ENCODE measurements at places on chromosomes 16 and 17.

DNA sequence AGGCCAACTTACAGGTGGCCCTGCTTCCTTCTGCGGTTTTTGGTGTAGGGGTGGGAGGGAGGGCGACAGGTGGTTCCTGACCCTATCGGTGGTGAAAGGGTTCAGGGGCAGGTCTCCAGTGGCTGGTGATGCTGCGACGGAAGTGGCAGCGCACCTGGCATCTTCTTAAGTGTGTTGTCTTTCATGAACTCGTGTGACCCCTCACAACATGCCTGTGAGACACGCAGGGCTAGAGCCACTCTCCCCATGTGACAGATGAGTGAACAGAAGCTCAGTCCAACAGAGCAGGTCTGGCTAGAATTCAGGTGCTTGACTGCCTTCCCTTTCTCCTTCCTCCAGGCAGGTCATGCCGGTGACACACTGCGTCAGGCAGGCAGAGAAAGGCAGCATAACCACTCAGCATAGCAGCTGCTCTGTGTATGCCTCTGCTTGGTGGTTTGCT, 8.0 kb downstream of the TNFAIP1 start:
- DNase-seq, result no peak

- DNase-seq, result no peak
Observed at GRCh38 chr16:31537362-31538242, 9.9 kb downstream of the AHSP start.

DNA sequence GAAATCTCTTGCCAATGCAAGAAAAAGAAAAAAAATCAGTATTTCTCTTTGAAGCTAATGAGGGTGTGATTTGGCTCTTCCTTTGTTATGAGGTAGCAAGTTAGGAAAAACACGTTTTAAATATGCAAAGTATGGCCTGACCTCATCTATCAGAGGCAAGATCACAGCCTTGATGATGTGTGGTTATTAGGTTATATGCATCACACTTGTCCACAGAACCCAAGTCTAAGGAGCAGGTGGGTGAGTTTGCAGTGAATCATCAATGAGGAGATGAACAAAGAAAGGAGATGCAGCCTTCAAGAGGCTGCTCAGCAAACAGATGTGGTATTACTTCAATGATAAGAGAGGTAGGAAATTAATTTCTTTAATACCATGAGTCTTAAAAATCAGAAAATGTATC, 594.8 kb upstream of the CDH5 start:
- no peak for DNase-seq

DNA sequence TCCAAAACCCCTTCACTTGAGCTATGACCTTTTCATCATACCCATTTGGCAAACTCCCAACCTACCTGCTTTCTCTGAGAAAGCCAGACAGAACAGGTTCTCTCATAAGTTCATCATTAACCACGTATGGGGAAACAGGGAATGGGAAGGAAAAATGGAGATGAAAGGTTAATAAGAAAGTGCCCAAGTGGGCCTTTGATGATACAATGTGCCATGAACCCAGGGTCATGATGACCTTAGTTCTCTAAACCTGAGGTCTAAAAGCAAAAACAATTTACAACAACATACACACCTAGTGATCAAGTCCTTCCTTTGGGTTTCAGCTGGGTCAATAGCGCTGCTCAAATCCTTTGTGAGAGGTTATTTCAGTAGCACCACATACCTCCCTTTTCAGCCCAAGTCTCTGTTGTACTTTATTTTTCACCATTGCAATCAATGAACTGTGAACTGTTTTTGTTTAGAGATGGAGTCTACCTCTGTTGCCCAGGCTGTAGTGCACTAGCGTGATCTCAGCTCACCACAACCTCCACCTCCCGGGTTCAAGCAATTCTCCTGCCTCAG, 14.5 kb upstream of the RANGRF start:
- no peak for DNase-seq

GRCh38 chr17:68089881-68090280, 54.3 kb downstream of the KPNA2 start:
- no peak for DNase-seq

DNA sequence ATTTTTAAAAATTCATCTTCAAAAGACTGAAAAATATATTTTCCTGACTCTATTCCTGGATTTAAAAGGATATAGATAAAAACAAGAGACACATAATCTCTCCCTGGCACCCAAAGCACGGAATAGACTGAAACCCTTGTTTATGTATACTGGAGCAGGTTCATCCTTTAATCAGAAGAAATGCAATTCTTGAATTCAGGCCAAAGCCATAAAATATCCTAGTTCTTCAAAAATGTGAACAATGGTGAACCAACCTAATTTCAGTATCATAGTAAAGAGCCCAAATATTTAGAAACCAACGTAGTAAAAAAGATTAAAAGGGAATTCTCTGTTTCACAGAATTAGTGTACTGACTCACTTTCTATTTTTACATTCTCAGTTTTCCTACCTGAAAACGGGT, 188.5 kb upstream of the C17orf78 start:
- no peak for DNase-seq

DNA sequence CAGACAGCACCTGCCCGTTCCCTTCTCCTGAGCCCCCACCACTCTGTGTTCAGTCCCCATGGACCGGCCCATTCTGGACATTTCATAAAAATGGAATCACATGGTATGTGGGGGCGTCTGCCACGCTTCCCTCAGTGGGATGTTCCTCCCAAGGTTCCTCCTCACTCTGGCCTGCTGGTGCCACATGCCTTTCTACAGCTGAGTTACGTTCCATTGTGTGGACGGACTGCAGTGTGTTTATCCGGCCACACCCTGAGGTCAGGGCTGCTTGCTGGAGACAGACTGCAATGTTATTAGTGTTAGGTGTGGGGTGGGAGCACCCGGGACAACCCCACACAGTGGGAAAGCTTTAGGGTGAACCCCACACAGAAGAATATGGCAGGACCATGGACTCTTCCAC, 5.9 kb upstream of the AATK start:
- no peak for DNase-seq

DNA sequence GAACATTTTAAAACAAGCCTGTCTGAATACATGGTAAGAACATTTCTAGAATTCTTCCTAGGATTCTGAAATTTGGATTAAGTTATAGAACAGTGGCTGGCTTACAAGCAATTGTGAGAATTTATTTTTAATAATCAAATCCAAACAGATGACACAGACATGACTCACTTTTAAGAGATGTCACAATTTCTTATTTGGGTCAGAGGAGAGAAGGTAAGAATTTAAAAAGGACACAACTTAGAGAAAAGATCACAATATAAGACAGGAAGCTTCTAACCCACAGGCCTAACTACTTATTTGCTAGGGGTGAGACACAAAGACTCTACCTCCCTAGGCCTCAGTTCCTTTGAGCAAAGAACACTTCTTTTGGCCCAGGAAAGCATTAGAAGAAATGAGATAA, 32.7 kb downstream of the ZZEF1 start:
- no peak for DNase-seq

- DNase-seq, result no peak
Observed at GRCh38 chr16:18950469-18951185, 24.4 kb upstream of the SMG1 start.

- no peak for DNase-seq
Observed at GRCh38 chr17:4195306-4195705, 52.3 kb downstream of the CYB5D2 start.

- DNase-seq, result no peak
Observed at GRCh38 chr17:49708515-49709183, 885 bp upstream of the SLC35B1 start.
